ENCODE measurements at places on chromosomes 11 and 22.

- no peak for DNase-seq
Observed at GRCh38 chr11:122538060-122538459, 117.5 kb upstream of the UBASH3B start.

GRCh38 chr22:34570408-34570807 lies 495.6 kb upstream of the ISX start:
- no peak for DNase-seq

- no peak for DNase-seq
Observed at GRCh38 chr11:569158-569885, 6.9 kb upstream of the PHRF1 start.

DNA sequence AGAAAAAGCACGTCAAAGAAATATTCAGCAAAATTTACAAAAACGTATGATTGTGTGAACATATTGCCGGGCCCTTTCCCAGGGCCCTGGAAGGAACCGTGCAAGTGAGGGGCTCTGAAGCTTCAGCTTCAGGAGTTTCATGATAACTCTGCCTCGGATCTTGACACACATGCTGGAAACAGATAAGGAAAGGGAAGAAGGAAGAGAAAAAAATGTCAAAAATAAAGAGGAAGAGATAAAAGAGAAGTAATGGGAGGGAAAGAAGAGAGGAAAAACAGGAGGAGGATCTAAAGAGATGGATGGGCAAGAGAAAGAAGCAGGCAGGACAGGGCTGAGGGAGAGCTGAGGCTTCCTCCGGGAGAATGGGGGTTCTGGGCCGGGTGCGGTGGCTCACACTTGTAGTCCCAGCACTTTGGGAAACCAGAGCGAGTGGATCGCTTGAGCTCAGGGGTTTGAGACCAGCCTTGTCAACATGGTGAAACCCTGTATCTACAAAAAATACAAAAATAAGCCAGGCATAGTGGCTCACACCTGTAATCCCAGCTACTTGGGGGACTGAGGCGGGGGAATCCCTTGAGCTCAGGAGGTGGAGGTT lies 2.7 kb upstream of the TMPRSS4 start:
- no peak for DNase-seq

DNA sequence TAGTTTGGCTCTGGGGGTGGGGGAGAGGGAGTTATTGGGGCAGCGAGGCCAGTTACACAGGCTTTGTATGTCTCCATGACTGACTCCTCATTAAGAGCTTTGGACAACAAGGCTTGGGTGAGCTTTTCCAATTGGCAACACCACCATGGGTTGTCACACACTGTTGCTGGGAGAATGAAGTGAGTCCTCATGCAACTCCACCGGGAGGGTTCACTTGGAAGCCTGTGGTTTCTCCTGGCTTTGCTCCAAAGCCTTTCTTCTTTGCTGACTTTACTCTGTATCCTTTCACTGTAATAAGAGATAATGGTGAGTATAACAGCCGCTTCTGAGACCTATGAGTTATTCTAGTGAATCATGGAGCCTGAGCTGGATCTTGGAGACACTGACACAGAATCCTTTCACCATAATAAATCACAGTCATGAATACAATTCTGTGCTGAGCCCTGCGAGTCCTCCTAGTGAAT lies 24.9 kb downstream of the EIF3F start:
- peak; percentile 98 for DNase-seq

DNA sequence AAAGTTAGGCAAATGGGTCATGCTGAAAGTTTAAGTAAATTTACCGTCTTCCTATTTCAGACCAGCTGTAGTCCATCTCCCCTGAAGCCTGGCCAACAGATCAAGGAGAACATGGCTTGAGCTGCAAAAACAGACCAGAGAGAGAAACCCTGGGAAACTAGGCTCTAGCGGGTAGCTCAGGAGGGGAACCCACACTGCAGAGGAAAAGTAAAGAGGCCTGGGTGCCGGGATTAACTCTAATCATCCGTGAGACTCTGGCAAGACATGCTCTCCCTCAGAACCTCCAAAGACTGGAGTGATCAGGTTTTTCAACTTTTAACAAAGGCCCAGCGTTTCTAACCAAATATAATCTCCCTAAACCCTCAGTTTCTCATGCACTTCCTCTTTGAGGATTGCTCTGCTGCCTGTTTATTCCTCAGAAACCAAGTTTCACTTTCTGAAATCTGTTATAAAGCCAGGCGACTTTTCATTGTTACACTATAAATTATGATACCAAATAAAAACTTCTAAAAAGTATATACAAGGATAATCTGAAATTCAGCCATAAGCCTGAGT lies 67.5 kb downstream of the GAB2 start:
- DNase-seq = peak; percentile 2

DNA sequence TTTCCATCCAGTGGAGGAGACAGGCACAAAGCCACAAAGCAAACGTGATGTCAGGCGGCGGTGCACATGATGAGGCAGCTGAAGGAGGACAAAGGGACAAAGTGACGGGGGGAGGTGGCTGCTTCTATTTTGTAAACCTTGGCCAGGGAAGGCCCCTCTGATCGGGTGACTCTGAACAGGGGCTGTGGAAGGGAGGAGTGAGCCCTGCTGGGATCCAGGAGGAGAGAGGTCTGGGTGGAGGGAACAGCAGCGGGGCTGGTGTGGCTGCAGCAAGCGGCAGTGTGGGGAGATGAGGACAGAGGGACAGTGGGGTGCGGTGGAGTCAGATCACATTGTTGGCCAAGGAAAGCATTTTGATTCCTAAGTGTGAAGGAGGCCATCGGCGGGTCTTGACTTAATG lies 36.7 kb downstream of the SHISAL1 start:
- no peak for DNase-seq

- DNase-seq = no peak
Observed at GRCh38 chr11:120243221-120243620, 3.3 kb downstream of the POU2F3 start.

- no peak for DNase-seq
Observed at GRCh38 chr11:23404225-23405160, 544.2 kb upstream of the CCDC179 start.

DNA sequence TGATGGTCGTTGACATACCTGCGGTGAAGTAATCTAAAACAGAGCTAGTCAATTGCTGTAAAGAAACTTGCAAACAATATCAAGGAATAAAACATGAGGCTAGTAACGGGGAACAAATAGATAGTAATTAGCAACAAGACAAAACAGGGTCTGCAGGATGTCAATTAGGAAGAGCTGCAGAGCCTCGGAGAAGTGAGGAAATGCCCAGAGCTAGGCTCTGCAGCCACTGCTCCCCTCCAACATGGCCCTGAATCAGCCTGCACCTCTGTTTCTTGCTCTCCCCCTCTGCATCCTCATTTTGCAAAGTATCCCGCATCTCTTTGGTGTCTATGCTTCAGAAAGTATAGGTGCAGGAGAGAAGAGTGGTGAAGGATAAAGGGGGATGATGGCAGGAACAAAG lies 507.4 kb upstream of the FAT3 start:
- no peak for DNase-seq

DNA sequence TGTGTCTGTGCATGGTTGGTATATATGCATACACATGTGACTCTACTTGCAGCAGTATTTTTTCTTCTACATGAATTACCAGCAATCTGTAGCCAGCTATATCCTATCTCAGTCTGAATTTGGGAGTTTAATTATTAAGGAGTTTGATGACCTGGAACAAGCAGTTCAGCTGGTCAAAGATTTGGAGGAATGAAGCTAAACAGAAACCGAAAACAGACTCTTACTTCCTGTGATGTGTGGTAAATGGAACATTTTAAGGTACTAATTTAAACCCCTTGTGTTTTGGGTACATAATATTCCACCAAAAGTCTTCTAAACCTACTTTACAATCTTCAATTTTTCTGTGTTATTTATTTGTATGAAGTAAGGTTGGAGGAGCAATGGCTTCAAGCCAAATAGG lies 124.4 kb upstream of the PGR start:
- no peak for DNase-seq

DNA sequence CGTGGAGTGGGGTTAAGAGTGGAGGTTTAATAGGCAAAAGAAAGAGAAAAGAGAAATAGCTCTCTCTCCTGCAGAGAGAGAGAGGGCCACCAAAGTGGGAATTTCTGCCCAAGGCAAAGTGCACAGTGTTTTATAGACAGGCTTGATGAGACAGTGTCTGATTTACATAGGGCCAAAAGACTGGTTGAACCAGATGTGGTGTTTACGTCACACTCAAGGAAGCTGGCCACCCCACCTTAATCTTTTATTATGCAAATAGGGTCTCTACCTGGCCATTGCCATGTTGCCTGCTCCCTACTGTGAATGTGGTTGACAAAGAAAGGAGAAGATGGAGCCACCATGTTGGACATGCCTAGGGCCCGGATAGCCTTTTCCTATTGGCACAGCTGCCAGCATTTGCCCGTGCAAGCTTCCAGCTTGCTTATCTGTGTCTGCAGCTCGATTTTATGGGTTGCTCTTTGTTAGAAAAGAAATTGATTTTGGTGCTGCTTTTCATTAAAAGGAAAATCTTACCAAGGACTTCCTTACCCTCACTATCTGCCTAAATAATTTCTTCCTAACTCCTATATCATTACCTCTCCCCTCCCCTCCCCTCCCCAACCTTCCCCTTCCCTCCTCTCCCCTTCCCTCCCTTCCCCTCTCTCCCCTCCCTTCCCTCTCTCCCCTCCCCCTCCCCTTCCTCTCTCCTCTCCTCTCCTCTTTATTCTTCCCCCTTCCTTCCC lies 436.0 kb downstream of the NELL1 start:
- DNase-seq = no peak

GRCh38 chr22:44892243-44892642 lies 117.6 kb downstream of the PHF21B start:
- DNase-seq = no peak

DNA sequence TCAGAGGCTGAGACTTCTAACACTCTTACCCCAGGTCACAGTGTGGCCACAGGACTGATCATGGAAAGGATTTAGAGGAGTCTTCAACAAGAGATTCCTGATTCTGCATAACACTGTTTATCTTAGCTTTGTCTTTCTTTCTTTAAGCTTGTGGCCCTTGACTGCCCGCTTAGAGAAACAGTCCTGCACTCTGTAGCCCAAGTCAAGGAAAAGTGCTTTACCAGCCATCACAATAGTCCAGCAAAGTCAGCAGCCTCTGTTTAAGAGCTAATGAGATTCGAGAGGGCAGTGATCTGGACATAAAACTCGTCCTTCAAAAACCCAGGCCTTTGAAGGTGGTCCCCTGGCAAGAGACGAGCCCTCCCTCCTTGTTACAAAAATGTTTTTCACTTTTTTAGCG lies 30.0 kb downstream of the PRDM10 start:
- no peak for DNase-seq

DNA sequence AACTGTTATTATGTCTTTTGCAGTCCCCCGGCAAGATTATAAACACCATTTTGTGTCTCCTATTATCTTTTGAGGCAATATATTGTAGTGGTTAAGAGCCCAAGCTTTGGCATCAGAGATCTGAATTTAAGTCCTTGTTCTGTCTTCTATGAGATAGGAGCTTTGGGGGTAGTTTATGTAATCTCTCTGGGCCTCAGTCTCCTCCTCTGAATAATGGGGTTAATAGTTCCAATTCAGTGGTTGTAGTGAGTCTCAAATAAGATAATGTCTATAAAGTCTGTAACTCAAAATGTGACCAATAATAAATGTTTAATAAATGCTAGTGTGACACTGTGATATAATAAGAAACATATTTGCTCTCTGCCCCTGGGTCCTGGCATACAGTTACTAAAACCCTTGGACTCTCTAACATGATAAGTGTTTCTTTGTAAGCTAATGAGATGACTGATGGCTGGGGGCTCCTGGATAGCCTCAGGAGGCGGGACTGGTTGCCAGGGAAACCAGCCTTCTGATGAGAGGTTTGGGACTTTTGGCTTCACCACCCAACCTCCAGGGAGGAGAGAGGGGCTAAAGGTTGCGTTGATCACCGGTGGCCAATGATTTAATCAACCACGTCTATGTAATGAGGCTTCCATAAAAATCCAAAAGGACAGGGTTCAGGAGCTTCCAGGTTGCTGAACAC lies 183.4 kb upstream of the MTMR2 start:
- no peak for DNase-seq
